K562 (cell line): ENCODE measurements at places on chromosomes 12 and 14. TPM values are rescaled to one million over a fixed set of nuclear protein-coding genes. Genes with fewer than 3 reads are reported as not detected.

DNA sequence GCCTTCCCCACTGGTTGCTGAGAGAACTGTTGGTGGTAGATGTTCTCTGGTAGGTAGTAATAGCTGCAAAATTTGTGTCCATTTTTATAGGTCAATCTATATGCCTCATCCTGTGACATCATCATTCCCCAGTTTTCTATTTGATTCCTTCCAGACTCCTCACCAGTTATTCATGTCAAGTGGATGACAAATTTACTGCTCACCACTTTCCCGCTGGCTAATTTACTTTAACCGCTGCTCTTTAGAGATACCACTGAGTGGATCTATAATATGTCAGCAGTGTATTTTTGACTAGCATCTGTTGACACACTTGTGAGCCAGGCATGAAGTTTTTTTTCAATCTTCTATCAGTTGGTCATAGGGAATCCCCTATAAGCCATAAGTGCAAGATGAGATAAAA is 24.6 kb downstream of the GPR65 start:
- no peak overlapping the region for H3K4me3 ChIP-seq
- no peaks in the 10 kb centered on the region for H3K4me1 ChIP-seq
- DNase-seq: no peak

GRCh38 chr12:71640316-71640715 is 23.3 kb downstream of the ZFC3H1 start:
- H3K4me3 ChIP-seq: no peak overlapping the region
- no peak for DNase-seq
- H3K36me3 ChIP-seq: peaks cover 96% of the 10 kb centered on the region
- peaks cover 4% of the 10 kb centered on the region; the same call in 2 of the 3 replicates for H3K4me1 ChIP-seq

- no peak for DNase-seq
- H3K4me1 ChIP-seq: no peaks in the 10 kb centered on the region
- no peak overlapping the region for H3K4me3 ChIP-seq
- H3K36me3 ChIP-seq: no peaks in the 10 kb centered on the region
Measured at GRCh38 chr14:51862860-51863259, 2.4 kb downstream of the GNG2 start.

DNA sequence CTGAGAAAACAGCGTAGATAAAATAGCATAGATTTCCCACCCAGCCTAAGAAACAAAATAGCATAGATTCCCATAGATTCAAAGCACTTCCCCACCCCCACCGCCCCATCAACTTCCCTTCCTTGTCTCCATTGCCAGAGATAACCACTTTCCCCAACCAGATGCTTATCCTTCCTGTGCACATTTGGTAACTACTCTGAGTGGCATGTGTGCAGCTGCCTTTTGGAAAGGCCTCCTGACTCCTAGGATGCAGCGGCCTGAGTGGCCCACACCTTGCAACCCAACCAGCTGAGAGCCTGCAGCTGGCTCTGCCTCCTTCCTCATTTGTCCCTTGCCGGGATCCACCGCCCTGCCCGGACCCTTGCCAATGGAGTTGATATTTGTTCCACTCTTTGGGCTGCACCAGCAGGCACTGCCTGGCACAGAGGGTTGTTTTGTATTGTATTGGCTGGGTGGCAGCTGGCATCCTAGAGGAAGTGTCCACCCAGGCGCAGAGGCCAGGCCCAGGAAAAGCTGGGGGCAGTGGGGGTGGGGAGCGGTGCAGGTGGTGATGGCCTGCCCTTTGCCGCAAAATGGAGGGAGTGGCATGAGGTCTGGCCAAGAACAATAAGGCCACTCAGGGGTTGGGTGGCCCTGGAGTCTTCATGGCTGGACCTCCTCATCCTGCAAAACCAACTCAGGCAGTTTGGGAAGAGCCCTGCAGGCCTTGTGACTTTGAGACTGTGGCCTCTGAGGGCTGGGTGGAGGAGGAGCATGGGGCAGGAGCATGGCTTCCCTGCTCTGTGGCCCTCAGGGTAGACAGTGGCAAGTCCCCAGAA is 4.9 kb downstream of the SLC48A1 start:
- DNase-seq: peak; percentile 45
- H3K4me1 ChIP-seq: peaks cover 49% of the 10 kb centered on the region
- H3K27ac ChIP-seq: peak overlapping the region; percentile 92

DNA sequence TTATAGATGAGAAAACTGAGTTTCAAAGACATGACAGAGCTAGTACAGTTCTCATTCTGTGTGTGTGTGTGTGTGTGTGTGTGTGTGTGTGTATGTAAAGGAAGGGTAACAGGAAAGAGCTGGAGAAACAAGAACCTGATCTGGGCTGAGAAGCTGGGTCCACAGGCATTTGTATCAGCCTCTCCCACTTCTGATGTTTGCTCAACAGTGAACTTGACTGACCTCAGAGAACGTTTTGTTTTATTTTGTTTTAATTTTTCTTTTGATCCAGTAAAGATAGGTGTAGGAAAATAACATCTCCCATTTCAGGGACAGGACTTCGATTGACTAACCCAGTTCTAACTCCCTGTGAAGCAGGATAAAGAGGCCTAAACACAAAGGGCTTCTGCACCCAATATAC is 85.4 kb downstream of the STXBP6 start:
- H3K27ac ChIP-seq: no peak overlapping the region
- H3K4me1 ChIP-seq: peaks cover 4% of the 10 kb centered on the region; the same call in 1 of the 3 replicates

DNA sequence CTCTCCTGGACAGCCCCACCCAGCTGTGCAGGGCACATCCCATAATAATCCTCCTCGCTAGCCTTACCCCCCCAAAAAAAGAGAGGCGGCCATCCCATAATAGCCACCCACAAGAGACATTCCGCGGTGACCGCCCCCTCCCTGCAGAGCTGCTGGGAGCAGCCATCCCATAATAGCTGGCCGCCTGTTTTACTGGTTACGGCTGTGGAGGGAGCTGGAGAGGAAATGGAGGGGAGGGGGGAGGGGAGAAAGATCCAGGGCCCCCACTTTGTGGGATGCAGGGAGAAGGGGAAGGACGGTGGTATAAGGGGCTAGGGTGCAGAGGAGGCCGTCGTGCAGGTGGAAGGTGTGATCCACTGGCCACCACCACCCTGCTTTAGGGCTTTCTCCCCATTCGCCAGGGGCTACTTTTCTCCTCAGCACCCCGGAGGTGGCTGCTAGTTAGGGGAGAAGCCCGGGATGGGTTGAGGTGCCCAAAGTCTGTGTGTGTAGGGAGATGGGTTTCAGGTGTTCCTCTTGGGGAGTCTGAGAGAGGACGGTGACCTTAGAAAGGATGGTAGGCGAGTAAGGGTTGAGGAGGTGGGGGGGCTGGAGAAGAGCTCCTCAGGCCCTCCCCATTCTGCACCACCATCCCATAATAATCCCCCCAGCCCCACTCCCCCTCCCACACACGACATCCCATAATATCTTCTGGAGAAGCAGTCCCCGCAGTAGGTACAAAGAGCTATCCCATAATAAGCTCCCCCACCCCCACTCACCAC is 6.0 kb upstream of the CHD4 start:
- peak overlapping the region; percentile 32 for H3K4me3 ChIP-seq
- peaks cover 50% of the 10 kb centered on the region for H3K4me1 ChIP-seq
- H3K27ac ChIP-seq: peak overlapping the region; percentile 100
- no peaks in the 10 kb centered on the region for H3K27me3 ChIP-seq

GRCh38 chr14:28758885-28759652 is 7.5 kb upstream of the FOXG1 start:
- H3K4me1 ChIP-seq: no peaks in the 10 kb centered on the region
- H3K27ac ChIP-seq: no peak overlapping the region
- no peak overlapping the region for H3K4me3 ChIP-seq
- H3K27me3 ChIP-seq: no peaks in the 10 kb centered on the region; the same call in 1 of the 2 replicates

GRCh38 chr14:90522571-90523191 is 125.9 kb downstream of the CALM1 start:
- no peaks in the 10 kb centered on the region for H3K36me3 ChIP-seq
- H3K4me1 ChIP-seq: peaks cover 13% of the 10 kb centered on the region
- no peaks in the 10 kb centered on the region for H3K27me3 ChIP-seq
- H3K27ac ChIP-seq: no peak overlapping the region

KSR2 gene
- total RNA-seq: not detected in 2 replicates

LRRIQ1 gene
- total RNA-seq: not detected in 2 replicates

SMOC1 gene
- total RNA-seq: 0.04 TPM in 1 of 2 replicates, not detected in the other

OVCH1 gene
- total RNA-seq: not detected in 2 replicates

TIGAR gene
- total RNA-seq: 0.07 and 1.0 TPM in 2 replicates

ZC2HC1C gene
- total RNA-seq: 4.7 and 6.3 TPM in 2 replicates

LYZ gene
- 31.9 and 32.0 TPM in 2 replicates for total RNA-seq

PPP1R36 gene
- not detected in 2 replicates for total RNA-seq

DYNC1H1 gene
- 320 and 335 TPM in 2 replicates for total RNA-seq

TMBIM6 gene
- 322 and 355 TPM in 2 replicates for total RNA-seq

EML5 gene
- 0.18 and 0.22 TPM in 2 replicates for total RNA-seq

NEUROD4 gene
- not detected in 2 replicates for total RNA-seq

TMEM63C gene
- total RNA-seq: not detected in 2 replicates

SDSL gene
- total RNA-seq: 8.4 and 9.1 TPM in 2 replicates
